AG04450 (cell line): ENCODE measurements at places on chromosomes 11 and 22. TPM values are rescaled to one million over a fixed set of nuclear protein-coding genes. Genes with fewer than 3 reads are reported as not detected.

DNA sequence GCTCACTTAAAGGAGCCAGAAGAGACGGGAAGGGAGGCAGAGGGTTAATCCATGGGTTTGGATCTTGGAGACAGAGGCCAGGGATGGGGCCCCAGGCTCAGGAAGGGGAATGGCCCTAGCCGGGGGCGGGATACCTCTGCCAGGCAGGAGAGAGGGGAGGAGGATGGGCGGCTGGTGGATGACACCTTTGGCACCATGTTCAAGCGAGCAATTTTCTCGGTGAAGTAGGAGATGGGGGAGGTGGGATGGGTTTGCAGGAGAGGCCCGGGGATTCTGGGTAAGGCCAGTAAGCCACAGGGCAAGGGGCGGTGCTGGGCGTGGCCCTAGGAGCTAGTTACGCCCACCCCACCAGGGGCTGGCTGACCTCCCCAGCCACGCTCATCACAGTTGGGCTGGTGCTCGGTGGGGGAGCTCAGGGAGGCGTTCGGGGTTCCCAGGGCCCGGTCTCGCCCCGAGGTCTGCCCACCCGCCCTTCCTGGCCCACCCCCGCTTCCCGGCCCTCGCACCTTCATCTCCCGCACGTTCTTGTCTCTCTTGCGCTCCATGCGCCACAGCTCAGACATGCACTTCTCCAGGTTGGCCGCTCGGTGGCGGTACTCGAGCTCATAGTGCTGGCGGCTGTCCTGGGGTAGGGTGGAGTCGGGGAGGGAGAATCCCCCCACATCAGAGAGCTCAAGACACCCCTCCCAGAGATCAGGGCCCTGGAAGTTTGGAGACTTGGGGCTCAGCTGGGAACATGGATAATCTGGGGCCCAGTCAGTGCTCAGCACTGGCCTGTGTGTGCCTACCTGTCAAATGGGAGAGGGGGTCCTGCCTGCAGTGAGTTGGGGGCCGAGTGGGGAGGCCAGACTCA lies 12.7 kb downstream of the BAIAP2L2 start:
- no peak for DNase-seq

DNA sequence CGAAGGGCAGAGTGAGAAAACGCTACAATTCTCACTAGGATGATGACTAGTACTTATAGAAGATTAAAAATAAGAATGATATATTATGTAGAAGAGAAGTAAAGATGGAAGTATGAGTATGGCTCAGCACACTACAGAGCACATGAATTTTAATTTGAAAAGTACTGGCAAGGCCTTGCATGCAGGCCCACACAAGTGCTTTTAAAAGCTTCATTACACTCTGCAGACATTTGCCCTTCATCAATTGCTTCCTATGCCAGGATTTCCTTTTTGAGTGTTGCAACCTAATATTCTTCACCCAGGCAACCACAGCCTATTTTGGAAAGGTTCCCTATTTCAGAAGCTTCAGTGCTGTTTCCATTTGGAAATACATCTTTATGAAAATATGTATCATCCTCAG lies 81.1 kb downstream of the LARGE2 start:
- no peak for DNase-seq

DNA sequence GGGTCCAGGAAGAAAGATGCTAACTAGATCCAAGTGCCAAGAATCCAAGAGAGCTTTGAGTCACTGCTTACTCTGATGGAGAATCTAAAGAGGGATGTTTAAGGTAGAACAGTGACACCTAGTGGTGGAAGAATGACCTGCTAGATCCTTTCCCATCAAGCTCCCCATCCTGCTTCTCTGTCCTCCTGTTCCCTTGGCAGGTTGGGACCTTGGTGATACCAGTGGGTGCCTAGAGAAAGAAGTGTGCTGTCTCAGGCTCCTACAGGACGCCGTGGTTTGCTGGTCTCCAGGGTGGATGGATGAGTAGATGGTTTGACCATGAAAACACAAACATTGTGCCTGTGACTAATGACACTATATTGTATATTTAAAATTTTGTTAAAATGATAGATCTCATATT lies 383.7 kb downstream of the TMEM135 start:
- peak; percentile 66 for DNase-seq

GRCh38 chr11:6604790-6605189 lies 1.2 kb downstream of the ILK start:
- DNase-seq = no peak

Gene C11orf16
- not detected in 2 replicates for polyA plus RNA-seq

GRCh38 chr22:36144886-36145541 lies 15.5 kb downstream of the APOL3 start:
- DNase-seq = peak; percentile 43

DNA sequence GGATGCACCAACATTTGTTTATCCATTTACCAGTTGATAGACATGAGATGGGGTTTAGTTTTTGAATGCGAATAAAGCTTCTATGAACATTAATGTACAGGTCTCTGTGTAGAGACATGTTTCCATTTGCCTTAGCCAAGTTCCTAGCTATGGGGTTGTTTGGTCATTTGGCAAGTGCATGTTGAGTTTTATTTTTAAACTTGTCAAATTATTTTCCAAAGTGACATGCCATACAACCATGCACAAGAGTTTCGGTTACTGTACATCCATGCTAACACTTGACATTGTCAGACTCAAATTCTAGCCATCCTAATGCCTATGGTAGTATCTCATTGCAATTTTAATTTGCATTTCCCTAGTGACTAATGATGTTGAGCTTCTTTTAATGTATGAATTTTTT lies 70.5 kb upstream of the PARVA start:
- no peak for DNase-seq

- no peak for DNase-seq
Observed at GRCh38 chr22:21937821-21938070, 14.9 kb downstream of the PPM1F start.

DNA sequence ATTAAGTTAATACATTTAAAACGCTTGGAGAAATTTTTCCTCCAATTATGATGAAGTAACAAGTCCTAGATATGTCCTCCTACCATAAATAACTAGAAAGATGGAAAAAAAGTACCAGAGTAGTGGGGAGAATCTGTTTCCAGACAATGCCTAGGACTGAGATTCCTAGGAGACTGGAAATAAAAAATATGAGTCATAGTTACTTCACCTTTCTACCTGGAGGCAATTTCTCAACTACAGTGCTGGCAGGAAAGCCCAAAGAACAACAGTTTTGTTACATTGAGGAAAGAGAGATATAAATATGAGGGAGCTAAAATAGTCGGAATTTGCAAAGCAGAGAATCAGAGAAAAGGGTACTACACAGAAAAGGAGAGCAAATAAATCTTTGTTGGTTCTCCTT lies 202.1 kb upstream of the ARHGAP42 start:
- no peak for DNase-seq

GRCh38 chr11:6480299-6480914 lies 724 bp downstream of the ARFIP2 start:
- DNase-seq = no peak

Gene THY1
- polyA plus RNA-seq = 915 and 1,307 TPM in 2 replicates

DNA sequence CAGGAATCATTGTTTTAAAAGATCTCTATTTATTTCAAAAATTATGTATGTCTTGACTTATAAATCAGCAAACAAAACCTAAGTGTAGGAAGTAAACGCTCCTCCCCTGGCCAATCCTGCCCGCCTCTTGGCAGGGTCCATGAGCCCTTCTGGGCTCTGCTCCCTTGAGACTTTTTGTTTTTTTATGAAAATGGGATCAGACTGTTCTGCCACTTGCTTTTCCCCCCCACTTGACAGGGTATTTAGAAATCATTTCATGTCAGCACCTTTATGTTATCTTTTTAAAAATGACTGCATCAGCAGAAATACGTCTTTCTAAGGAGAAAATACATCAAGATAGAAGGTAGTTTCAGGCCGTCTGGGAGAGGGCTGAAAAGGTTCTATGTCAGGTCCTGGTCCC lies 35.6 kb downstream of the FBLN1 start:
- DNase-seq = no peak

DNA sequence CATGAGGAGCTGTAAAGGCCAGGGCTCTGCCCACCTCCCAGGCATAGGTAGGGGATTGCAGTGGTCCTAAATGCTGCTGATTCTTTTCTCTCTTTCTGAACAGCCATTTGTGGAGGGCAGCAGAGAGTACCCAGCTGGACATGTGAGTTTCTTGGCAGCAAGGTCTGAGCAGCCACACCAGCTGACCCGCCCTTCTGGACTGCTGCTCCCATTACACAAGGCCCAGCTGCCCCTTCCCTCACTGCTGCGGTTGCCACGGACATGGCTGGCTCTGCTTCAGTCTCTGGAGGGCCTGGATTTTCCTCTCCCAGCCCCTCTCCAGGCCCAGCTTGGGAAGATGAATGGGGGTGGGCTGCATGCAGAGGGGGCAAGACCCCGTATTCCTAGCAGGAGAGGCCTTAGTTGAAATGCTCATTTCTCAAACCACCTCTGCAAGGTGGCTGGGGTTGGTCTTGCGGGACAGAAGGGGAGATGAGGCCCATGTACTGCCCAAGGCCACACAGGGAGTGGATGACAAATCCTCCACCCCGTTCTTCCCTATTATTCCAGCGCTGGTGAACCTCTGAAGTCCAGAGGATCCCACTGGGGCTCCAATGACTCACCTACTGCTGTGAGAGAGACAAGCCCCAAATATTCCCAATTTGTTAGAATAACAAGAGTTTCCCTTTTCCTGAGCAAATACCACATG lies 4.6 kb downstream of the LGALS12 start:
- DNase-seq = no peak

- DNase-seq = no peak
Observed at GRCh38 chr22:22761606-22761962, 117.2 kb downstream of the GGTLC2 start.
